ENCODE measurements at places on chromosomes 13 and 19. TPM values are rescaled to one million over a fixed set of nuclear protein-coding genes. Genes with fewer than 3 reads are reported as not detected.

DNA sequence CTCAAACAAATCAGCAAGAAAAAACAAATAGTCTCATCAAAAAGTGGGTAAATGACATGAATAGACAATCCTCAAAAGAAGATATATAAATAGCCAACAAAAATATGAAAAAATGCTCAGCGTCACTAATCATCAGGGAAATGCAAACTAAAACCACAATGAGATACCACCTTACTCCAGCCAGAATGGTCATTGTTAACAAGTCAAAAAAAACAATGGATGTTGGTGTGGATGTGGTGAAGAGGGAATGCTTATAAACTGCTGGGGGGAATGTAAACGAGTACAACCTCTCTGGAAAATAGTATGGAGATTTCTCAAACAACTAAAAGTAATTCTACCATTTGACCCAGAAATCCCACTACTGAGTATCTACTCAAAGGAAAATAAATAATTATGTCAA, 239.2 kb upstream of the RFC3 start:
- DNase-seq: no peak

GRCh38 chr19:19628501-19629134, 598 bp upstream of the LPAR2 start:
- peak; percentile 84 for DNase-seq

DNA sequence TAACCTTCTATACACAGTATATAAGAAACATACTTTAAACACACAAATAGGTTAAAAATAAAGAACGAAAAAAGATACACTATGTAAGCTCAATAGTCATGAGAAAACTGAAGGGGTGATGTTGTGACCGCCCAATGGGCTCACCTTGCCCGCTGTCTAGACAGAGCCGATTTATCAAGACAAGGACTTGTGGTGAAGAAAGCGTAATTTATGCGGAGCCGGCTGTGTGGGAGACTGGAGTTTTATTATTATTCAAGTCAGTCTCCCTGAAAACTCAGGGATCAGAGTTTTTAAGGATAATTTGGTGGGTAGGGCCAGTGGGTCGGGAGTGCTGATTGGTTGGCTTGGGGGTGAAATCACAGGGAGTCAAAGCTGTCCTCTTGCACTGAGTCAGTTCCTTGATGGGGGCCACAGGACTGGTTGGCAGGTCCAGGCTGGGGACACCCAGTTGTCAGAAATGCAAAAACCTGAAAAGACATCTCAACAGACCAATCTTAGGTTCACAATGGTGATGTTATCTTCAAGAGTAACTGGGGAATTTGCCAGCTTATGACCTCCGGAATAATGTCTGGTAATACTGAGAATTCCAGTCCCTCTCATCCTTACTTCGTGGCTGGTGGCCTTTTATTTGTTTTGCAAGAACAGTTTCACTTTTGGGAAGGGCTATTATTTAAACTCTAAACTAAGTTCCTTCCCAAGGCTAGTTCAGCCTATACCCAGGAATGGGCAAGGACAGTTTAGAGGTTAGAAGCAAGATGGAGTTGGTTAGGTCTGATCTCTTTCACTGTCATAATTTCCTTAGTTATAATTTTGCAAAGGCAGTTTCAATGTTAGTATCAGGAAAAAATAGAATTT, 96.6 kb downstream of the UBL3 start:
- no peak for DNase-seq

DNA sequence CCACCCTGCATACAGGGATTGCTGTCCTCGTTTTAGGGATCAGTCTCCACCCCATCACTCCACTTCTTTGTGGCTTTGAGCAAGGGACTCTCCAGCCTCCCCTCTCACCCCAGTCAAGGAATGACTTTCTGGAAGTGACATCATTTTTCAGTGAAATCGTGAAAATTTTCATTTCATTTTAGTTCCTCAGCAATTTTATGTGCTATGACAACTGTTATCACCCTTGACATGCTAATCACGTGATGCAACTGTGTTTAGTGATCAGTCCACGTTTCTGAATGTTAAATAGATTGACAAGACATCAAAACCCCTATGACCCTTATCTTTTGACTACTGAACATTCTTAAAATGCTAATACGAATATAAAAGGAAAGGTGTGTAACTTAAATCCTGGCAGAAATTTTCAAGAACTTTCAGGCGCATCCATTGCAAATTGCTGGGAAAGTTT, 8.0 kb downstream of the C19orf81 start:
- no peak for DNase-seq

Gene ZNF155
- total RNA-seq: 6.1 TPM

All from PC-9 (cell line).